ENCODE measurements at places on chromosomes 7 and 10.
A peak's percentile ranks its signal among the peaks of the same experiment; 100 is the strongest.

- DNase-seq: no peak
These were observed 50.8 kb upstream of the ZMIZ1 start for GRCh38 chr10:79017882-79018520.

- no peak for DNase-seq
These were observed 21.0 kb upstream of the RALA start for GRCh38 chr7:39602351-39602750.

DNA sequence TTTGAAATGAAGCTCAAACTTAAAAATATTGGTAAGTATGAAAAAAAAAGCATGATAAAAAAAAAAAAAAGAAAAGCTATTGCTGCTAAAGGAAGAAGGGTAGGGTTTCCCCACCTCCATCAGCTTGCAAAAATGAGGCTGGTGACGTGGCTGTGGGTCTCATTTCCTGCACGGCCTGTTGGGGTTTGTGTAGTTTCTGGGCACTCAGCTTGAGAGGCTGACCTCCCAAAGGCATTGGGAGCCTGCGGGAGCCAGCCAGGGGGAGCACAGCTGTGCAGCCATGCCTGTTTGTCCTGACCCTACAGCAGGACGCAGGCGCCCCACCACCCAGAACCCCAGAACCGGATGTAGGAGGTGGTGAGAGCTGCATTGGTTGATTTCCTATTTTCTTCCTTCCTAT lies 48.8 kb upstream of the CARD11 start:
- DNase-seq: peak; percentile 73

DNA sequence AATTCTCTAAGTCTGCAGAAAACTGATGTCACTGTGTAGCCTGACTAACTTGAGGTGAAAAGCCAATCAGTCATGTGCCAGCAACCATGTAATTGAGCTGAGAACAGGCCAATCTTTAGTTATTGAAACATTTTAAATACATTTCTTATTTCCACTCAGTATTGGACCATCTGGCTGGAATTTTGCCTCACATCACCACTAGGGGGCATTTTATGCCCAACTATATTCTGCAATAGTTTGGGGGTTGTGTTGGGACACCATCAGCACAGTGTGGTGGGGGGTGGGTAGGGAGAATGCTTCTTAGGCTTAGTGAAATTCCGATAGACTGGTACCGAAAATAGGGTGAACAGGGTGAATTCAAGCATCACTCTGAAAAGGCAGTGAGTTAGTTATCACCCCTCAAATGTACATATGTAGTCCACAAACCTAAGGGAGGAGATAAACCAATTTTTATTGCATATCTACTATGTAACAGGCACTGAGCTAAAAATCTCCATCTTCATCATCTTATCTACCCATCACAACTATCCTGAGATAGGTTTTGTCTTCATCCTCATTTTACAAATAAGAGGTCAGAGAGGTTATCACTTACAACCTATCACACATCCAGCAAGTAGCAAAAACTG lies 17.8 kb downstream of the NPSR1 start:
- peak; percentile 29 for DNase-seq

DNA sequence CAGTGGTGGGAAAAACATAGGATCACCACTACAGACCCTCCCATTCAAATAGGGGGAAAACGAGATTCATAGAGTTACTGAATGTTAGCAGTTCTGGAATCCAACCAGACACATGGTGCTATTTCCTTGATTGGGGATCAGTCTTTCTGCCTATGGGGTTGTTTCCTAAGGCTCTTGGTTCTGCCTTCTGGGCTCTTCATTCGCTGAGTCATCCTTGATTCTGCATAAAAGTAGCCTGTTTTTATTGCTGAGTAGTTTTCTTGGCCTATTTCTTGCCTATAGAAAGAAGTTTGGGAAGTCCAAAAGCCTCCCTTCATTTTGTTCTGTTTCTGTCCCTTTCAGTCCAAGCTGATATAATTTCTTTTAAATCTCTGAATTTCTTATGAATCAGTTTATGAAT lies 99.3 kb upstream of the OIT3 start:
- DNase-seq: no peak

DNA sequence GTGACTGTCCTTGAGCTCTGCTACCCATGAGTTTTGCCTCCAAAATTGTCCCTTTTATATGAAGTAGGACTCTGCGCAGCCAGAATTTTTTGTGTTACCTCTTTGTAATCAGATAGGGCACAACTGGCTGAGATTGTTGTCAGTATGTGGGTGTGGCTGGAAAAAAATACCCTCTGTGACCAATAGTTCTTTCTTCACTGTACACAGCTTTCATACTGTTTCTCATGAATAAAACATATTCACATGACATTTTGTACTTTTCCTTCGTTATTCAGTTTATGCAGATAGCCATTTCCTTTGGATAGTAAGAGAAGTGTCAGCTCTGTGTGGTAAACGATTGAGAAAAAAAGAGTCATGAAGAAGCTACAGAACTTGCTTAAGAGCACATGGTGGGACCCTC lies 49.6 kb upstream of the WNT8B start:
- DNase-seq: no peak

Data from GM13977 (cell line).